ENCODE measurements at places on chromosomes 5 and 9.

GRCh38 chr5:78930721-78931120 is 54.4 kb downstream of the ARSB start:
- DNase-seq = no peak

GRCh38 chr9:2958219-2958618 is 114.3 kb upstream of the PUM3 start:
- no peak for DNase-seq

- peak; percentile 5 for DNase-seq
Observed at GRCh38 chr9:37104183-37104889, 16.0 kb upstream of the ZCCHC7 start.

- peak; percentile 80 for DNase-seq
Observed at GRCh38 chr5:150412319-150413175, at the start of gene CD74. Gene CD74, minus strand, starts transcription at chr5:150412910. Its CDS starts 161 bp downstream, at chr5:150412749.

- no peak for DNase-seq
Observed at GRCh38 chr9:116819116-116819515, 132.0 kb downstream of the TRIM32 start.

DNA sequence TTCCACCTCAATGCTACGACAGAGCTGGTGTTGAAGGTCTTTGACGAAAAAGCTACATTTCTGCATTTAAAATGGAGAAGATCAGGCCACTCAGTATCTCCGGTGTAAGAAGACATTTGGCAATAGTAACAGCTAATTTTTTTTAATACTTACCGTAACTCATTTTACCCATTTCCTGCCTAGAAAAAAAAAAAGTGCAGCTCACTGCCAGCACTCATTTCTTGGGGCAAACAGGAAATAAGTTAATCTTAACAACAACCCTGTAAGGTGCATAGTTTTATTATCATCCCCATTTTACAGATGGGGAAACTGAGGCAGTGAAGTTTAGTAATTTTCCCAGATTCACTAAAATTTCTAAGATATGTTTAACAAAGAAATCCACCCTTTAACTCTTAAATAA is 27.4 kb upstream of the KCNMB1 start:
- no peak for DNase-seq

DNA sequence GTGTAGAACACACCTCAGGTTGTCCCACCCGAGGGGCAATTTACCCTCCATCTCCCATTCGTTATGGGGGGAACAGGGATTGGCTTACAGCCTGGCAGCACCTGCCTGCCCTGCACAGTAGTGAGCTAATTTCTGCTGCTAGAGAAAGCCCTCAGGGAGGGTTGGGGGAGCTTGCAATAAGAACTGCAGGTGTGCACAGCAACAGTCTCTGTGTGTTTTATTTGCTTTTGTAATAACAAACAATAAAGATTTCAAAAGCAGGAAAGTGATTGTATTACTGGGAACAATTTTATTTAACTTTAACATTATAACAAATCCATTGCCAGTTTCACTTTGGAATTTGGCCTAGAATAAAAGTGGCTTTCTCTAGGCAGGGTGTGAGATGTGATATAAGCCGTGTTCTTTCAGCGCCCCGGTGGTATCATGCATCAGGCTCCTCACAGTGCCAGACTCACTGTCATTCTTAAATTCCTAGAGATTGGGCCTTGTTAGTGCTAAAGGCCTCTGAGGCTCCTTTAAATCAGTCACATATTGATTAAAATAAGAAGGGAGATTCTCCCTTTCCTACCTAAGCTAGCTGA is 81.1 kb downstream of the RMI1 start:
- no peak for DNase-seq
